ENCODE measurements at places on chromosomes 5 and 9. TPM values are rescaled to one million over a fixed set of nuclear protein-coding genes. Genes with fewer than 3 reads are reported as not detected.

PDLIM4 gene
- 16.0 TPM for total RNA-seq

EFNA5 gene
- total RNA-seq = 81.7 TPM

CARD9 gene
- total RNA-seq = 1.0 TPM

FOXD4L5 gene
- not detected for total RNA-seq

Measured in endodermal cell (in vitro differentiated cells).